ENCODE measurements at places on chromosomes 5 and 9.

- DNase-seq: no peak
Measured at GRCh38 chr9:27041746-27042145, 36.3 kb upstream of the LRRC19 start.

DNA sequence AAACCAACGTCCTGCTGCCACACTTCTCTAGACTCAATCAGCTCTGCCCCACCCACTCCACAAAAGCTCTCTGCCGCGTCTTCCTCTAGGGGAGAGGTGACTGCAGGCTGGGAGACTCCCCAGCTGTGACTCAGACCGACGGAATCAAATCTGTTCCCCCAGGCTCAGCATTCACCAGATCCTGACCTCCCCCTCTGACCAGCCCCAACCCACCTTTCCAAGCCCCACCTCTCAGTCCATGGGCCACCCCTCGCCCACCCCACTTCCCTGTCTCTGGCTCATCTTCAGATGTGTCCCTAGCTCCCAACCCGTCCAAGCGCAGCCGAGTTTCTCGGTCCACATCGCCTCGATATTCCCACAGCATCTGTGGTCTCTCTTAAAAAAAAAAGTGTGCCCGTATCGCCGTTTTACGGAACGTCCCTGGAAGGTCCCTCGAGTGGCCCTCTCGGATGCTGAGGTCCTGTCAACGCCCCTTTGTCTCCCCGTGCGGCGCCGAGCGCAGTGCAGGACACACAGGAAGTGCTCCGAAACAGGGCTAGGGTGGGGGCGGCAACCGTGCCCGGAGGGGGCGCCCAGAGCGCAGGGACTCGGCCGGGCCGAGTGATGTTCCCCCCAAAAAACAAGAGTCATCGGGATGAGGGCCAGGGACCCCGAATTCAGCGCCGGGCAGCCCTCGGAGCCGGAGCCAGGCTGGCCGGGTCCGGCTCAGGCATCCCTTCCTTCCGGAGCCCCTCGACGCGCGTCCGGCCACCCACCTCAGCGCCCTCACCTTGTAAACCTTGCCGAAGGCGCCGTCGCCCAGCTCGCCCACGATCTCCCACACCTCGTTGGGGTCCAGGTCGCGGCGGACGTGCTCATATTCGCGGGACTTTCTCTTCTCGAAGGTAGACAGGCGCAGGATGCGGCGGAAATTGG, 649 bp downstream of the STK10 start:
- peak; percentile 69 for DNase-seq

GRCh38 chr5:141250576-141250975, 5.4 kb downstream of the PCDHB15 start:
- DNase-seq: no peak

- DNase-seq: no peak
Measured at GRCh38 chr9:19104515-19105282, 2.0 kb upstream of the HAUS6 start.

DNA sequence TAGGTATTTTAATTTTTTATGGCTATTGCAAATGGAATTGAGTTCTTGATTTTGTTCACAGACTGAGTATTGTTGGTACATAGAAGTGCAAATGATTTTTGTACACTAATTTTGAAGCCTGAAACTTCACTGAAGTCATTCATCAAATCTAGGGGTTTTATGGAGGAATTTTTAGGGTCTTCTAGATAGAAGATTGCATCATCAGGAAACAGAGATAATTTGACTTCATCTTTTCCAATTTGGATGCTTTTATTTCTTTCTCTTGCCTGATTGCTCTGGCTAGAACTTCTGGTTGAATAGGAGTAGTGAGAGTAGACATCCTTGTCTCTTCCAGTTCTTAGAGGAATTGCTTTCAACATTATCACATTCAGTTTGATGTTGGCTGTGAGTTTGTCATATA, 58.2 kb upstream of the SNCAIP start:
- DNase-seq: no peak

All from amniotic stem cell (primary cell).